ENCODE measurements at places on chromosomes 3 and 15.

- peak; percentile 17 for DNase-seq
These were observed 20.1 kb upstream of the ZCWPW2 start for GRCh38 chr3:28328188-28329151.

GRCh38 chr3:195129072-195129643, 141.8 kb downstream of the XXYLT1 start:
- DNase-seq: no peak

DNA sequence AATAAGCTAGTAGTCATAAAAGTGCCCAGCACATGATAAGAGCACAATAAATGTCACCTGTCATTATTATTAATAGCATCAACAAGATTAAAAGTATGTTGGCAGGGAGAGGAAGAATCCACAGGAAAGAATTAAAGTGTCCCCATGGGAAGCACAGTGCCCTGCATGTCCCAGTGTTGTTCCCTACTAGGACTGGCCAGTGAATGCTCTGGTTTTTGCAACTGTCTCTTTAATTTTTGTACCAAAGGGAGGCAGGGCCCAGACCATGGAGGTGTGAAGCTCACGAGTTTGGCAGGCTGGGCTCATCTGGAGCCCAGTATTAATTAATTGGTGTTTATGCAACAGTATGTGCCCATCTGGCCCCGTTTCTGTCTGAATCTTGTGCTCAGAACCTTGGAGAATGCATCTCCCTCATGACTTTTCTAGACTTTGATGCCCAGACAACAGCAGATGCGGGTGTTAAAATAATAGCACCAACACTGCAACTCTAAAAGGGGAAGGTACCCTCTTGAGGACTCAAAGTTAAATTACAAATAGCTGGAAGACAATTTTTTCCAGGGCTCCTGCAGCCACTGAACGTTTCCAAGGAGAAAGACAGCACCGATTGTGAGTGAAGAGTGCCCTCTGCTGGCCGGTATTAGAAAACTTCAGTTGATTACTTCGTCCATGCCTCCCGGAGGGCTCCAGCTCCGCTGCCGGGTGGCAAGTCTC, 71.9 kb upstream of the SPATA12 start:
- DNase-seq: peak; percentile 64

- no peak for DNase-seq
These were observed 24.5 kb upstream of the BDH1 start for GRCh38 chr3:197580253-197580691.

DNA sequence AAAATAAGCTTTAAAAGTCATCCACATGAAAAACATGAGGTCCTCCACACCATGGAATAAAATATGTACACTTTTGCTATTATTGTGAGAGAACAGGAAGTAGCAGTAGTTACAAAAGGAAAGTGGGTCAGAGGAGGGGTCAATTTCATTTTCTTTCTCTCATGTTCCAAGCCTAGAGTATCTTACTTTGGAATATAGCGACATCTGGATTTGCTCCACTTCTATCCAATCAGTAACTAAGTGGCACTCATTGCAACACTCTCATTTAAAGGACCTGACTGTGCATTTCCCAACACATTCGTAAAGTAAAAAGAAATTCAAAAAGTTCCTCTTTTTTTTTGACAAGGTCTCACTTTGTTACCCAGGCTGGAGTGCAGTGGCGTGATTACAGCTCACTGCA, 637.3 kb downstream of the TUSC7 start:
- DNase-seq: no peak

DNA sequence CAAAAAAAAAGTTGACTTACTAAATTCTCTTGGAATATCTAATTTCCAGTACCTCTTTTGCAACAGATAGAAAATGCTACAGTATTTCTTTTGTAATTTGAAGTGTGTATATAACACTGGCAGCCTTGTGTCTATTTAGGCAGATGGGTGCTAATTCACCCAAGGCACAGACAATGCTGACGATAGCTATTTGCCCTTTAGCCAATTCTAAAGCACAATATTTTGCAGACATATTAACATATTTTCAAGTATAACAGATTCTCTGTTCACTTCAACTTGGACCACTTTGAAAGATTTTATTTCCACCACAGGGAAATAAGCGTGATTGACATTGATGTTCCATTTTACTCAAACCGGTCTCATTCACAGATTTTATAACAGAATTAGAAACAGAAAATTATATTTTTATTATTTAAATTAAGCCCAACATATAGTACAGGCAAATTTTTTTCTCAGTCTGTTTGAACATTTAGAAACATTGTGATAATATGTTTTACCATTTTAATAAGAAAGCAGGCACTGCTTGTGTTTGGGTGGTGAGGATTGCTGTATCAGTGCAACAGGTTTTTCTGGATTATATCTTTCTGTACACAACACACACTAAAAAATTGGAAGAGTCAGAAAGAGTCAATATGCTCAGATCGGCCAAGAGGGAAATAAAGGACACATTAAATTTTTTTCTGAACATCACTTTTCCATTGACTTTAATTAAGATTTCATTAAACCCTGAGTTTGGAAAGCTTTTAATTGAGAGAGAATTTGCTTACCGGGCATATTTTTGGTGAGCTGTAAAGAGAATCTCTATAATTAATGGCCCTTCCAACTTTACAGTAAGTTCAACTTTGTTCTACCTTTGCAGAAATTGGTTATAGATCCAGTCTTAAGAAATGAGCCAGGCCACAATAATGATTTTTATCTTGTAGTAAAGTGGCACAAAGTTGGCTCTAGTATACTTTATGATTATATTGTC, 327.3 kb upstream of the NR2F2 start:
- no peak for DNase-seq

DNA sequence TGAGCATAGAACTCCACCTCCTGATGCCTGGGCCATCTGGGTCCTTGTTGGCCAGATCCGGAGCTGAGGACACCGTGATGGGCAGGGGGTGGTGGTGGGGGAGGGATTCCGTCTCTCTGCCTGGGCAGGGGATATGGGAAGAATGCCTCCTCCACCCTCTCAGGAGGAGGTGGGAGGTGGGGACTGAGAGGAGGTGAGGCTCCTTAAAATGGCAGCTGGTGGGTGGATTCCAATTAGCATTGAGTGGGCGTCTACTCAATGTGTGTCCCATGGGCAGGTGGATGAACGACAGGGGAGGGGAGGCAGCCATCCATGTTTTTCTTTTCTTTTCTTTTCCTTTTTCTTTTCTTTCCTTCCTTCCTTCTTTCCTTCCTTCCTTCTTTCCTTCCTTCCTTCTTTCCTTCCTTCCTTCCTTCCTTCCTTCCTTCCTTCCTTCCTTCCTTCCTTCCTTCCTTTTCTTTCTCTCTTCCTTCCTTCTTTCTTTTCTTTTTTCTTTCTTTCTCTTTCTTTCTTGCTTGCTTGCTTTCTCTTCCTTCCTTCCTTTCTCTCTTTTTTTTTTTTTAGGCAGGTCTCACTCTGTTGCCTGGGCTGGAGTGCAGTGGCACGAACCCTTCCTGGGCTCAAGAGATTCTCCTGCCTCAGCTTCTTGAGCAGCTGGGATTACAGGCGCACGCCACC, 5.0 kb downstream of the SLC28A1 start:
- no peak for DNase-seq

DNA sequence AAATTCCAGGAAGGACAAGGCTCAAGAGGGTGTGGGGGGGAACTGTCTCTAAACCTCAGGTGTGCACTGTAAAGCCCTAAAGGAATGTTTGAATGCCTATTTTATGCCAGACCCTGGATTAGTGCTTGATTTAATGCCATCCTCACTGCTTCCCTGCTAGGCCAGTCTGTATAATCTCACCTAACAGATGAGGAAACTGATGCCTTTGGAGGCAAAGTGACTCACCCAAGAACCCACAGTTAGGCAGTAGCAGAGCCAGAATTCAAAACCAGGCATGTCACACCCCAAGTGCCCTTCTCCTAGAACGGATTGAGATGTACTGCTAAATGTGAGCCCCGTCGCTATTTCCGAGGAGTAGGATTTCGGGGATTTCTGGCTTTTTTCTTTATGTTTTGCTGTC, 7.8 kb downstream of the CAMK1 start:
- no peak for DNase-seq

DNA sequence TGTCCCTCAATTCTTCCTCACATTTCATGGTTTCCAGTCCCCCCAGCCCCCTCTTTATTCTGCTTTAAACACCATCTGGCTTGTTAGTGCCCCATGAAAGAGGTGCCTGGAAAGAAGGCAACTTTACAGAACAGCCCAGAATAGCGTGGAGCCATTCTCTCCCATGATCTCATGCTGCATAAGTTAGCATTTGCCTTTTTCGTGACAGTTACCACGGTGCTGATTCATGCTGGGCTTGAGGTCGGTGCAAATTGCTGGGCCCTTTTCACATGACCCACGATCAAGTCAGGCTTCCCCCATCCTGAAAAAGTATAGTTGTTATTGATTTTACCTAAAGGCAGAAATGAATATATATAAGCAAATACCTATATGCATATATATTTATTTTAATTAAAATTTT, 29.6 kb downstream of the SQOR start:
- DNase-seq: no peak

DNA sequence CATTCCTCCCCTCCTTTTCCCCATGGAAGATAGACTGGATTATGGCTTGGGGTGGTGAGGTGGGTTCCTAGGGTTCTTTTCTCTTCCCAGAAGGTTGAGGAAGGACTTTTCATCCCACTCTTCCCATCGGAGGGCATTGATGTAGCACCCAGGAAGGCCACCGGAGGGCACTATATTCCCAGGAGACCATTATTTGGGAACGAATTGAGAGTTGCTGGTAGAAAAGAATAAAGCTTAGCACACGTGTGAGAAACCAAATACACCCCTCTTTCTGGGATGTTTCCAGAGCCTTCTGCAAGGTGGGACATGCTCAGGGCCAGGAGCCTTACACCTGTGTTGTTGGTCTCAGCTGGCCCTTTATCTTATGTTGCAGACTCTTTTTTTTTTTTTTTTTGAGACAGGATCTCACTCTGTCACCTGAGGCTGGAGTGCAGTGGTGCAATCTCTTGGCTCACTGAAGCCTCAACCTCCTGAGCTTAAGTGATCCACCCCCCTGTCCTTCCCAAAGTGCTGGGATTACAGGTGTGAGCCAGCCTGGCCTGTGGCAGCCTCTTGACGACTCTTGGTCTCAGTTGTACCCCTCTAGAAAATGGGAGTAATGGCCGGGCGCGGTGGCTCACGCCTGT, 6.3 kb upstream of the CDC25A start:
- DNase-seq: peak; percentile 62

DNA sequence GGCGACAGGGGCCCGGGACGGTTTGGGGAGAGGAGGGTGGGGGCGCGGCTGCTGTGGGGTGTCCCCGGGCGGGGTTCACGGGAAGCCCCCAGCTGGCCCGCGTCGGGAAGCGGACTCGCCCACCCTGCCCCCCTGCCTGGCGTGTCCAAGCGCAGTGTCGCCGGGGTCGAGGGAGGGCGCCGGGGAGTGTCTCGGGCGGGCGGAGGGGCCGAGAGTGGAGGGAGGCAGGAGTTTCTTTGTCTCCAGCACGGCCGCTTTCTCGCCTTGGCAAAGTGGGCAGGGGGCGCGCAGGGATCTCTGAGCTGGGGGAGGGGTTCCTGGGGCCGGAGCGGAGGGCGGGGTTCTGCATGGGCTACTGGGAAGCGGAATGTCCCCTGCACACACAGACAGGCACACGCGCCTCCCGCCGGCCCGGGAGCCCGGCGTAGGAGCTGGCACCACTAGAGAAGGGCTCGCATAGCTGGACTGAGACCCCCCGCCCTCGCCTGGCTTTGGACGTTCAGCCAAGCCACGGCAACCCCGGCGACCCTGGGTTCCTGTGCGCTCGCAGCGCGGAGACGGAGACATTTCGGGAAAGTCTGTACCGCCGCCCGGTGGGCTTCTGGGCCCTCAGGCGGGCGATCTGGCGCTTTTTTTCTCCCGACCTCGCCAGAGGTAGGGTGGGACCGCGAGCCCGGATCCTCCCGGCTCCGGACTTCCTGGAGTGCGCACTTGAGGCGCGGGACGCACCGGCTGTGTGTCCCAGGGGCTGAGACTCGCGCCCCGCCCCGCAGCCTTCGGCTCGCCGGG, 822 bp downstream of the ST8SIA2 start:
- no peak for DNase-seq

DNA sequence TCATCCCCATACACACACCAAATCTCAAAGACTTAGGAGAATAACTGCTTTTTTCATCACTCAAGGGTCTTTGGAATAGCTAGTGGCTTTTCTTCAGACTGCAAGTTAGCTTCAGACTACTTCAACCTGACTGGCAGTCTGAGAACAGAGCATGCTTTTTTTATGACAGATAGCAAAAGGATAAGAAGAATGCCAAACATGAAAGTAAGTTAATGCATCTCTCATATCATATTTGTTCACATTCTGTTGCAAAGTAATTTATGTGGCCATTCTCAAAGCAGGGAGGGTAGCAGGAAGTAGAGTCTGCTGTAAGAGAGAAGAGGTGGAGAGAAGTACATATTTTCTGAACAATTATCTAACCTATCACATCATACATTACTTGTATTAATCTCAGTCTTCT, 544.4 kb downstream of the ZPLD1 start:
- no peak for DNase-seq

DNA sequence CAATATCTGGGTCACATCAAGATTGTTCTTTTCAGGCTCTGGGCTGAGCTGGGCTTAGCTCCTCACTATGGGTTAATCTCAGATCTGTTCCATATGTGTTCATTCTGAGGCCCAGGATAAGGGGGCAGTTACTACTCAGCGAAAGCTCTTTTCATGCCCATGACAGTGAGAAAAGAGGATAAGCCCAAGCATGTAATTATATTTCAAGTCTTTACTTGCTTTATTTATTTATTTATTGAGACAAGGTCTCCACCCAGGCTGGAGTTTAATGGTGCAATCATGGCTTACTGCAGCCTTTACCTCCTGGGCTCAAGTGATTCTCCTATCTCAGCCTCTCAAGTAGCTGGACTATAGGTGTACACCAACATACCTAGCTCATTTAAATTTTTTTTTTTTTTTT, 44.7 kb upstream of the SELENOK start:
- no peak for DNase-seq

DNA sequence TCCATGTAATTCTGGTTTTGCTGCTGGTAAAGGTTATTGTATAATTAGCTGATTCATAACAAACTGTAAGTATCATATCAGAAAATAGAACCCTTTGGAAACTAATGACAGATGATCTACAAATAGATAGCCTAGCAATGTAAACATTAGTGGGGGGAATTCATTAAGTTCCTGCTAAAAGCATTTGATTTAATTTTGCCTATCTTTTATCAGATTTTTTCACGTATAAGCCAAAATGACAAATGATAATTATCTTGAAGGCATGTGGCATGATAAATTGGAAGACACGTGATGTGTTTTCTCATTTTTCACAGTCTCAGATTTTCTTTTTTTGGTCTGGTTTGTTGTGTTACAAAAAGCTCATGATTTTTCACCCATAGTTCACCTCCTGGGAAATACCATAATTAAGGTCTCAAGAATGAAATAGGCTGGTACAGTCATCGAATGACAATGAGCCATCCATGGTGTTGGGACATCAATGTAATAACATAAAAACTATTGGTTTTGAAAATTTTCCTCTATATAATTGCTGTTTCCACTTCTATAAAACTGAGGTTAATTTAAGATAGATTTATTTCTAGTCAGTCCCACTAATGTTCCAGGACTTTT, 325.9 kb upstream of the TBL1XR1 start:
- no peak for DNase-seq

Data from NCI-H2081 (cell line).